D341Med (cell line): ENCODE measurements at places on chromosomes 1 and 21.

GRCh38 chr1:176225479-176225875 lies 18.4 kb upstream of the COP1 start:
- no peak for DNase-seq

DNA sequence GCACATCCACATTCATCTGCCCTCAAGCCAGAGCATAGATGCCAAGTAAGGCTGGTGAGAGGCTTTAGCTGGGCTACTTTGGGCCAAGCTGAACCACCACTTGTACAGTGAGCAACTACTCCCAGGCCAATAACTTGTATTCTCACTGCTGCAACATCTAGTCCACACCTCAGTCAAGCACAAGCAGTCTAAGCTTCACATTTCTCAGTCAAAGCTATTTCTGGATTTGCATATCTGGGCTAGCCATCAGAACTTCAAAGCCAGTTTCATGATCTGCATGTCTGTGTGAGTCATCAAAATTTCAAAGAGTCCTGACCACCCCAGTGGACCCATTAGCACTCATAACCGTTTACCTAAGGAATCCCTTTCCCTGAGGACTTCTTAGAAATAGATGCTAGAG lies 77.7 kb upstream of the DIRAS3 start:
- no peak for DNase-seq

DNA sequence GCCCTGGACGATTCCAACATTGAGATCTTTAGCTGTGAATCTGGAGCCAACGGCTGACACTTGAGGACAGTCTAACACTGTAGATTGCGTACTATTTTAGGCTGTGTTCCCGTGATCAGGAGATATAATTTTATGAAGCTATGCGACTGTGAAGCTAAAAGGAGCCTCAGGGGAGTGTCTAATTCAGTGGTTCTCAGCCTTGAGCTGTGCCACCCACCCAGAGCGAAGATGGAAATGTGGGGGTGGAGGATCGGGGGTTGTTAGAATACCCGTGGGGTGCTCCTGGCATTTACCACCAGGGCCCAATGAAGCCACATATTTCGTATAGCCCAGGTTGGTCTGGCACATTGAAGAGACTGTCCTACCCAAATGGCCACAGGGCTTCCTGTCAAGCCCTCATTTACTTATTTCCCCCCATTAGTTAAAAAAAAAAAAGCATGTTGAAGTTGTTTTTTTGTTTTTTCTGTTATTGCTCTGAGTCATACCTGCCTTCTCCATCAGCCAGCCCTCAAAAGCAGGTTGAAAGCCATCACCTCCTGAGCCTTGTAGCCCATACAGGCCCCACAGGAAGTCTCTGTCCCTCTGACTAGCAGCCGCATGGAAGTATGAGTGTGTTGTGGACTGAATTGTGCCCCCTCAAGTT lies 141.7 kb downstream of the GALNT2 start:
- no peak for DNase-seq

GRCh38 chr1:205983925-205984725 lies 19.1 kb downstream of the RAB7B start:
- peak; percentile 82 for DNase-seq

DNA sequence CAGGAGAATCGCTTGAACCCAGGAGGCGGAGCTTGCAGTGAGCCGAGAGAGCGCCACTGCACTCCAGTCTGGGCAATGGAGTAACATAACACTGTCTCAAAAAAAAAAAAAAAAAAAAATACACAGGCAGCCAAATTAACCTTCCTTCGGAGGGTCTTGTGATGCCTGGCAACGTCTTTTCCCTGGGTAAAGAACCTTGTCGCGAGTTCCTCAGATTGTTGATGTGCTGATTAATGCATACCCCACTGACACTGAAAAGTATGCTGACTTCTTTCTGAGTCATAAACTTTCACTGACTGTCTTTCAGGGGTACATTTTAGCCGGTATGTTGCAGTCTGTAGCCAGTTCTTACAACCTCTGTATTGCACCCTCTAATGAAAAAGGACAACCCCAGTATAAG lies 95.1 kb upstream of the SOD1 start:
- DNase-seq = no peak

- DNase-seq = no peak
Measured at GRCh38 chr1:19003371-19004290, 47.2 kb upstream of the IFFO2 start.

DNA sequence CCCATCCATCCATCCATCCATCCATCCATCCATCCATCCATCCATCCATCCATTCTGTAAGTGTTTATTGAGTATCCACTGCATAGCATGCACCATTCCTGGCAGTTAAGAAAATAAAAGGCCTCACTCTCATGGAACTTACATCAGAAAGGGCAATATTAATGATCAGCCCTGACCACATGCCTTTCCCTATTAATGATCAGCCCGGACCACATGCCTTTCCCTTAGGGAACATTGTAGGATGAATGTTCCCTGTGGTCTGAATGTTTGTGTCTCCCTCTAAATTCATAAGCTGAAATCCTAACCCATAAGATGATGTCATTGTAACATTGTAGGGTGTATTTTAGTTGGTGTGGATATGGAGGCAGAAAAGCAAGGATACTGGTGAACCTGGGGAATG lies 365.8 kb downstream of the KIF26B start:
- no peak for DNase-seq
